LoVo (cell line): ENCODE measurements at places on chromosomes 11 and 22.

DNA sequence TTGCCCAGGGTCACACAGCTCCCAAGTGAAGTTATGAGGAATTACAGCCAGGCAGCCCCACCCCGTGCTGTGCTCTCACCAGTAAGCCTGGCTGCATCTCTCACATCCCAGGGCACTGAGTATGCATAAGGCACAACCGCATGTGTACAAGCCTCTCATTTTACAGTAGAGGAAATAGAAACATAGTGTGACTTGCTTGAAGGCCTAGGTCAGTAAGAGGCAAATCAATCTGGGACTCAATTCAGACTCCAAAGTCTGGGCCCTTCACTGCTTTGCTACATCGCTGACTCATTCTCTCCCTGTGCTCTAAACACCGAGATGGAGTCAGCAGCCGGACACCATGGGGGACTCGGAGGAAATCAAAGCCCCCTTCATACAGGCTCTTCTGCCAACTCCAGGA is 7.9 kb downstream of the ABTB2 start:
- no peak for DNase-seq

DNA sequence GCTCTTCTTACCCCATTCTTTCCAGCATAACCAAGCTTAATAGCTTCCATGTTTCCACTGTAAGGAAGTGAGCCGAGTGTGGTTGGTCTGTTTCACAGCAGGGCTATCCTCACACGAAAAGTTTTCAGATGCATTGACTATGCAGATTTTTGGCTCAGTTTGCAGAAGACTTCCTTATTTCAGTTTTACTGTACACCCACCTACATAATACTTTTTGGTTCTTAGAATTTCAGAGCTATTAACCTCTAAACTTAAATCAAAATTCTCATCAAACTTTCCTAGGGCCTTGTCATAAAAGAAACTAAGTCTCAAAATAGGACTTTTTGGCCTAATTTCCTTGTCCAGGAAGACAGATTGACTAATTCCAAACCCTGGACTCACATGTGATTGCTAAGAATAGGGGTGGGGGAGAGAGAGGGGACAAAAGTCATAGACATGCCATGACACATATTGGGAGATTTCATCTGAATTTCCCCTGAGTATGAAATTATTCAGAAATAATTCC is 7.3 kb upstream of the EHF start:
- DNase-seq = no peak

GRCh38 chr11:130085671-130086290 is 16.1 kb downstream of the APLP2 start:
- DNase-seq = no peak

DNA sequence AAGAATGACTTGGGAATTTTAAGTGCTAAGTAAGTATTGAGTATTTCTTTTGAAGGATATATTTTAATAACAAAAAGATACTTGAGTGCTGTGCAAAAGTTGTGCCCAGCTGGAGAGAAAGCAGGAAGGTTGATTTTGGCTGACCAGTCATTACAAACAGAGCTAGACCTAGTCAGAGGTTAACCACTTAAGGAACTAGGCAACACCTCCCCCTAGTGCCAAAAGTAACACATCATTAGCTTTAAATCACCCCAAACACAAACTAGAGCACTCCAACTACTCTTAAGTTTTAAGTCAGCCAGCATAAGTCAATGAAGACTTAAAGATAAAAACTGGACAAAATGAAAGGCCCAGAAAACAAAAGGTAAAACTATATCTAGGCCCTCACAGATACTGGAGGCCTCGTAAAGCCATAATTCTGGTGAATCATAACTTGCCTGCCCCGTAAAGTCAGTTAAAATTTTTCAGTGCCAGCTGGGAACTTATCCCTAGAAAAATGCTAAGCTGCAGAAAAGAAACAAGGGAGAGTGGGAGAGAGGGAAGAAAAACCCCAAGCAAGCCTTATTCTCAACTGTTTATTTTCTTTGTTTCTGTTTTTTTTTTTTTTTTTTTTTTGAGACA is 4.6 kb downstream of the TMEM9B start:
- DNase-seq = peak; percentile 55

GRCh38 chr11:17952487-17952886 is 60.4 kb downstream of the SERGEF start:
- no peak for DNase-seq

GRCh38 chr22:29701155-29701999 is 18.4 kb upstream of the CABP7 start:
- DNase-seq = peak; percentile 68

DNA sequence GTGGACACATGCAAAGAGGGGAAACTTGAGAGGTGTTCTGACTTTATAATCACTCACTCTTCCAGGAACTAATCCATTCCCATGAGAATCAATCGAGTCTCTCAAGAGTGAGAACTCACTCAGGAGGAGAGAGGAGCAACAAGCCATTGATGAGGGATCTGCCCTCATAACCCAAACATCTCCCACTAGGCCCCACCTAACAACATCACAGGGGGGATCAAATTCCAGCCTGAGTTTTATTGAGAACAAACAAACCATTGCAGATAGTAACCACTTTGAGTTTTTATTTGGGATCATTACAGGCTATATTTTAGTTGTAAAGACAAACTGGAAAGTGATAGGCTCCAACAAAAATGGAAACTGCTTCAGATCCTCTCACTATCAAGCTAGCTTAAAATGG is 328.8 kb upstream of the CTSC start:
- DNase-seq = no peak

DNA sequence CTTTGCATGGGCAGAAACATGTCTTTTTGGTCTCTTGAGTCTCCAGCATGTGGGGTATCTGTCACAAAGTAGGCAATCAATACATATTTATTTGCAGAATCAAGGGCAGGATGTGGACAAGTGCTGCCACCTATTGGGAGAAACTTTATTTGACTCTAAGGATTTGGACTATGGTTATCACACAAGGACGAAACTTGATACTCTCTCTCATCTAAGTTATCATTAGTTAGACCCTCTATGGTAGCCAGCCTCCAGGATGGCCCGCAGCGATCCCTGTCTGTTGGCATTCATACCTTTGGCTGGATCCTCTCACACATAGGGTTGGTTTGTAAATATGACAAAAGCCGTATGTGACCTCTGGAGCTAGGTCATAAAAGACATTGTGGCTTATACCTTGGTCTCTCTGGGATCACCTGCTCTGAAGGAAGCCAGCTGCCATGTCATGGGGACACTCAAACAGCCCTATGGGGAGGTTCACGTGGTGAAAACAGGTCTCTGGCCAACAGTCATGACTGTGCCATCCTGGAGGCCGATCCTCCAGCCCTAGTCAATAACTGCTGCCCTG is 1.1 kb upstream of the FBXO7 start:
- DNase-seq = peak; percentile 48

DNA sequence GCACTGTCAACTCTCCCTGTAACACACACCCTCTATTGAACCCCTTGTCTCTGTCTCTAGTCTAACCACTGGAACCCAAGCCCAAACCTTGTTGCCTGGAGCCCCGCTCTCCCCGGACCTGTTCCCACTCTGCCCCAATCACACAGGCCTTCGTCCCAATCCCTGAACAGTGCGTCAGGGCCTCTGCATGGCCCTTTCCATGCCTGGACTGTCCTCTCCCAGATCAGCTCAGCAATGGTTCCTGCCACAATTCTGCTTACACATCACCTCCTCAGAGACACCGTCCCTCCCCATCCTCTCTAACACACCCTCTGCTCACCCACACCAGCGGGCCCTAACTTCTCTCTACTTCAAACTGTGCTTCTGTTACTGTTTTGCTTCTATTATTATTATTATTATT is 1.5 kb downstream of the TREH start:
- no peak for DNase-seq

- no peak for DNase-seq
These were observed 1.6 kb downstream of the APLP2 start for GRCh38 chr11:130071211-130071712.

GRCh38 chr22:26429458-26430286 is 612 bp downstream of the ASPHD2 start:
- no peak for DNase-seq

DNA sequence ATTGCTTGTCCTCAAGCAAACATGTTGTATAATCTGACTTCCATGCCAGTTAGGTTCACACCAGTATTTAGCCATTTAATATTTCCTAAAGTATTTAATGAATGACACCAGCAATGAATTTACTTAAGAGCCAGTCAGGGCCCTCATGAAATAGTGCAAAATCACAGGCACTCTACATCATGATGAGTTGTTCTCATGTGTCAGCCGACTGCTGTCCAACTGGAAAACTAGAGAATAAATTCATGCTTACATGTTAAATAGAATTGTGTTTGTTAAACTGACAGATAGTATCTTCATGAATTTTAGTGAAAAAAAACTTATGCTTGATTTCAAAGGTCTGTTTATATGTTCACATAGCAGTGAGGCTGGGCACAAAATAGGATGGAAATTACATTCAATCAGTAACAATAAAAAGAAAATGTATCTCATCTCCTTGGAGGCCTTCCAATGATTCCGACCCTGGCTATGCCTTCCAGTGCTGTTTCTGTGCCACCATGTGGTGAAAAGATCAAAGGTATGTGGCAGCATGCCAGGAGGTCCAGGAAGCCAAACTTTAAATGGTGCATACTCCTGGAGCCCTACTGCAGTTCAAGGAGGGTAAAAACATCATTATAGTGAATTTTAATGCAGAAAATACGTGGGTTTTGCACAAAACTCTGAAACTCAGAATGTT is 45.2 kb downstream of the CTSC start:
- DNase-seq = peak; percentile 63

GRCh38 chr11:68889948-68890446 is 13.6 kb downstream of the MRPL21 start:
- DNase-seq = no peak

- no peak for DNase-seq
These were observed 108.5 kb downstream of the CD44 start for GRCh38 chr11:35247428-35247827.

- DNase-seq = no peak
These were observed 6.1 kb upstream of the CHST1 start for GRCh38 chr11:45671246-45672171.

DNA sequence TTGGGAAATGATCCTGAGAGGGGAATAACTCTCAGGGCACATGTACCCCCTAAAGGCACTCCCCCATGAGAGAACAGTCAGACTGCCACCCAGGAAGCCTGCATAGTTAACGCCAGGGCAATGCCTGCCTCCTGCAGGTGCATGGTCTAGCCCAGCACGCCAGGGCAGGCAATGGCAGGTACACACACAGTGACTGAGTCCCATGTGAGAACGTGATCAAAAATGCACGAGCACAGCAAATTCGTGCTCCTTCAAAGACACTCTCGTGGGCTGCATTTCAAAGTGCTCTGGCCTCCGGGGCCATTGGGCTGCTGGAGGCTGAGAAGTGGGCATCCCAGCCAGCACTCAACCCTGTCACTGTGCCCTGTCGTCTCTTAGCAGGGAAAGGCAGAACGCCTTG is 79.7 kb downstream of the SHANK2 start:
- DNase-seq = no peak

GRCh38 chr11:101510591-101510990 is 73.2 kb downstream of the TRPC6 start:
- DNase-seq = no peak

- DNase-seq = no peak
These were observed 211.9 kb downstream of the MYO18B start for GRCh38 chr22:25953919-25954318.

GRCh38 chr11:75237050-75237449 is 3.5 kb upstream of the TPBGL start:
- no peak for DNase-seq

DNA sequence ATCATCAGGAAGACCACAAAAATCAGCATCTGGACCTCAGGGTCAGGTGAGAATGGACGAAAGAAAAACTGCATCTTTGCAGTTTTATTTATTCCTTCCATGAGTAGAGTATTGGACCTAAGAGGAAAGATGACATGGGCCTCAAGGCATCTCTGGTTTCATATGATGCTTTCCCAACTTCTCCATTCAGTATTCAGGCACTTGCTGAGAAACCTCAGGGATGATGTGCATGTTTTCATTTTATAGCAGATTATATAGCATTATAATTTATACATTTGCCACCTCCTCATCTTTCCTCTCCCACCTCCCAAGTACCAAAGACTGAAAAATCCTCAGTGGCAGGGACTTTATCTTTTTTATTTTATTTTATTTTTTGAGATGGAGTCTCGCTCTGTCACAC is at the start of gene OR10V1:
Gene OR10V1 (minus strand): TSS at position 101 of the 400 bp plus-strand sequence. CDS start 0 bp downstream, at position 101.
- no peak for DNase-seq

DNA sequence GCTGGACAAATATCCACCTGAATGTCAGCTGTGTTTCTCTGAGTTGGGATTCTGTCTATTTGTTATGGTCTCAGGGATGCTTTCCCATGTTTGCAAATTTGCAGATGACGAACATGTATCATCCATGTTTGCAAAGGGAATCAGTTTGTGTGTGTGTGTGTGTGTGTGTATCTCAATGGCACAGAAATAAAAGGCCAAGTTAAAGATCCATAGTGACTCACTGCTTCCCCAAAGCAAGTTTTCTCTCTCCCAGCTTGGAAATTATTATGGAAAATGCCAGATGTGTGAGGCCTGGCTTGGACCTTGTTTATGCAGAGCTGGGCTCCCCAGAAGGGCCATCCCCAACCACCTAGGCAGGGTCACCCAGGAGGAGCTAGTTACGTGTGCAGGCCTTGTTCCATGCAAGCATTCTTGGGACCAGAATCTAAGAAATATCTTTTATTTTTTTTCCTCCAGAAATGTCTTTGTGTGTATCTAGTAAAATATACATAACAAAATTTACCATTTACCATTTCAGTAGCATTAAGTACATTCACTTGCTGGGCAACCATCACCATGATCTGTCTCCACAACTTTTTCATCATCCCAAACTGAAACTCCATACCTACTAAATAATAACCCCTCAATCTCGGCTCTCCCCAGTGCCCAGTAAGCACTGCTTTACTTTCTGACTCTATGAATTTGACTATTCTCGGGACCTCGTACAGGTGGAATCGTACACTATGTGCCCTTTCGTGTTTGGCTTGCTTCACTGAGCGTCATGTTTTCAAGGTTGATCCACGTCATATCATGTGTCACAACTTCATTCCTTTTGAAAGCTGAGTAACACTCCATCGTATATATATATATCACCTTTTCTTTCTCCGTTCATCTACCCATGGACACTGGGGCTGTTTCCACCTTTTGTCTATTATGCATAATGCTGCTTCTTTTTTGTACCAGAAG is 56.6 kb upstream of the WNT7B start:
- DNase-seq = no peak

DNA sequence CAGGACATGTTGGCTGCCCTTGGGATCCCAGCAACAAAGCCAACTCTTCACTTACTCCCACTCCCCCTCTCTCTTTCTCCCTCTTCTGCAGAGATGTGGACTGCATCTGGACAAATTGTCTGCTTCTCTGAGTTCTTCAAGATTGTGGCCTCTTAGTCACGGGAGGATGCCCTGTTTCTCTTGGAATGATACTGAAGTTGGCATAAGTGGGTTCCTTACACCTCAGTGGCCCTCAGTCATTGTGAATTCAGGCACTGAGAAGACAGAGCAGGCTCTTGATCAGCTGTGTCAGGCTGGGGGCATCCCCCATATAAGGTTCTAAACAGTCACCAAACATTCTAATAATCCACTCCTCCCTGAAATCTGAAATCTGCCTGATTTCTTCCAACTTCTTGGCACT is 6.1 kb upstream of the E2F8 start:
- DNase-seq = no peak
